ENCODE measurements at places on chromosomes 4 and X.

DNA sequence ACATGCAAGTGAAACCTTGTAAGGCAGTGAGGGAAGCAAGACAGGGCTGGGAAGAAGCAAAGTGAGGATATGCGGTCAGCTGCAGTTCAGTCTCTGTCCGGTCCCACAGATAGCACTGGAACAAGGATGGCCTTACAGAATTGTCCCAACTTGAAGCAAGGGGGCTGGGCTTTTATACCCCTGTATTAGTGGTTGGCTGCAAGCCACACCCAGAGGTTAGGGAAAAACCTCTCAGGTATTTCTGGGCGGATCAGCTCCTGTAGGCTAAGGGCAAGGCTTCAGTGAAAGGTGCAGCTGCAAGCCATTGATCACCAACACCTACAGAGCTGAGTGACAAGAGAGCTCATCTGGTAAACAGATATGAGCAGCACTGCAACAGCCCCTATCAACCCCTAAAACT is 89.0 kb downstream of the KDR start:
- no peak for DNase-seq

GRCh38 chr4:168070903-168071302 is 21.4 kb upstream of the ANXA10 start:
- DNase-seq: no peak

GRCh38 chr4:185127021-185127925 is 15.8 kb upstream of the SLC25A4 start:
- DNase-seq: no peak

GRCh38 chr4:80049813-80050534 is 23.1 kb downstream of the ANTXR2 start:
- DNase-seq: no peak
